ENCODE measurements at places on chromosomes 11 and 22.

DNA sequence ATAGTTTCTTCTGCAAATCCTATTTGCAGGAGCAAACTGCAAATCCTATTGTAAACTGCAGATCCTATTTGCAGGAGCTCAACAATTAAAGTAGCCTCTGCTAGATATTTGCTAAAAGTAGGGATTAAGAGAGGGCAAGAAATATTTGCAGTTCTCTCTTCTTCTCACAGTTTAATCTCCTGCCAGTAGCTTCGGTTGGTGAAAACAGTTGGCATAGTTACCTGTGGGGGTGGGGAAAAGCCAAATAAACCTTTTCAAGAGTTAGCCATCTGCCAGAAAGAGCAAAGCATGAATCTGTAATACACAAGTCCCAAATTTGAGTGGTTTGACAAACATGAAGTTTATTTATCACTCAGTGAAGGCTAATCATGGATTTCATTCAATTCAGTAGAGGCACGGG, 942.5 kb downstream of the JRKL start:
- DNase-seq = no peak

- DNase-seq = no peak
These were observed 20.5 kb upstream of the CELSR1 start for GRCh38 chr22:46557736-46558480.

DNA sequence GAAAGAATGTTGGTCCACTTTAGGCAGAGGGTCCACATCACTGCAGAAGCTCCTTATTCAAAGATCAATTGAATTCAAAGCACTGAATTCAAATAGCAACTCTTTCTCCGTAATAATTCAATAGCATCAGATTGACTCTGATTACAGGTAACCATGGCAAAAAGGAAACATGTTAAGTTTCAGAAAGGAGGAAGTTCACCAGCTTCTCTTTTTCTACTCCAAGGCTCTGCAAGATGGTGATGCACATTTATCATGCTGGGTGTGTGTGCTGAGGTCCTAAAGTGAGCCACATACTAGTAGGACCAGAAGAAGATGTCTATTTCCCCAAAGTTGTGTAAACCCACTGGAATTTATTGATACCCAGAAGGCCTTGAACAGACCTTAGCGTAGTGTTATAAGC, 18.0 kb upstream of the DRD2 start:
- DNase-seq = no peak

- DNase-seq = no peak
These were observed 49.0 kb downstream of the ARHGAP42 start for GRCh38 chr11:100735949-100736675.

GRCh38 chr22:48957311-48957986, 870.2 kb downstream of the BRD1 start:
- DNase-seq = no peak

GRCh38 chr11:129625930-129626329, 189.7 kb upstream of the TMEM45B start:
- no peak for DNase-seq

- DNase-seq = no peak
These were observed 30.5 kb upstream of the CCDC188 start for GRCh38 chr22:20181194-20181883.

DNA sequence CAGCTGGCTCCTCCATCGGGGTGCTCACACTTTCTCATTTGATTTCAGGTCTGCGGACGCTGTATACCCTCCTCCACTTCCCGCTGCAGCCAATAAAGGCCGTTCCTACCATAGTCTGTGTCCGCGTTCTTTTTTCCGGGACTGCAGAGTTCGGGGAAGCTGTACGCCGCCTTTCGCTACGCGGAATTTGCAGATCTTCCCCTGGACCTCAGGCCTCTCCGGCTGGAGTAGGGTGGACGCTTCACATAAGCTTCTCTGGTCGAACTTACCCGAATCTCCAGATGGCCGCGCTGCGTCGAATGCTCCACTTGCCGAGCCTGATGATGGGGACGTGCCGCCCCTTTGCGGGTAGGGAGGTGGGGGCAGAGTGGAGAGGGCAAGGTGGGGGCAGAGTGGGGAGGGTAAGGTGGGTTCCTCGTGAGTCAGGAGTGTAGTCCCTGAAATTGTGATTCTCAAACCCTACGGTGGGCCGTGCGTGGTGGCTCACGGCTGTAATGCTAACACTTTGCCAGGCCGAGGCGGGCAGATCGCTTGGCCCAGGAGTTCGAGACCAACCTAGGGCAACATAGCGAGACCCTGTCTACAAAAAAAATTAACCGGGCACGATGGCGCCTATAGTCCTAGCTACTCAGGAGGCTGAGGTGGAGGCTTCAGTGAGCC, 617 bp downstream of the CSKMT start:
- DNase-seq = peak; percentile 72

GRCh38 chr11:34029176-34029575, 22.4 kb upstream of the CAPRIN1 start:
- DNase-seq = no peak

DNA sequence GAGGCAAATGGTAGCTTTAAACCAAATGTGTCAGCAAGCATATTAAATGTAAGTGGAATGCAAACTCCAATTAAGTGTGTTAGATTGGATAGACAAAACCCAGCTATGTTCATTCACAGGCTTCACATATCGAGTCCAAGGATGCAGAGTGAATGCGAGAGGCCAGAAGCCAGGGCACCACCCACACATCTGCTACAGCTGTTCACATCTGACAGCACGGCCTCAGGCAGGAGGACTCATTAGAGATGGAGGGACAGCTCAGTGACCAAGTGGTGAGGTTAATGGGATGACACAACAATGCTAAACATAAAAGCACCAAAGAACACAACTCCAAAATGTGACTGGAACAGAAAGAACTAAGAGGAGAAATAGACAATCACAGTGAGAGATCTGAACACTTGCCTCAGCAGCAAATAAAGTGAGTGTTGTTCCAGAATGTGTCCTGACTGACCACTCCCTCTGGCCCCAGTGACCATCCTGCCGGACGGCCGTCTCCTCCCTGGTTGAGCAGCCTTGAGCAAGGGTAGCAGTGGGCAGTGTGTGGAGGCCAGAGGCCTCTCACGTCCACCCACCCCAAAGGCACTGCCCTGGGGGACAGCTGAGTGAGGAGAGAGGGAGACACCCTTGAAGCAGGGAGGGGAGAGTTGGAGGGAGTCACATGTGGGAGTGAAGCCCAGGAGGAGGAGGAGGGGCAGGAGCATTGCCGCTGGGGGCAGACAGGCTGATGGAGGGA, 23.8 kb downstream of the ALG12 start:
- no peak for DNase-seq

GRCh38 chr11:27329867-27330632, 33.0 kb downstream of the CCDC34 start:
- DNase-seq = no peak

DNA sequence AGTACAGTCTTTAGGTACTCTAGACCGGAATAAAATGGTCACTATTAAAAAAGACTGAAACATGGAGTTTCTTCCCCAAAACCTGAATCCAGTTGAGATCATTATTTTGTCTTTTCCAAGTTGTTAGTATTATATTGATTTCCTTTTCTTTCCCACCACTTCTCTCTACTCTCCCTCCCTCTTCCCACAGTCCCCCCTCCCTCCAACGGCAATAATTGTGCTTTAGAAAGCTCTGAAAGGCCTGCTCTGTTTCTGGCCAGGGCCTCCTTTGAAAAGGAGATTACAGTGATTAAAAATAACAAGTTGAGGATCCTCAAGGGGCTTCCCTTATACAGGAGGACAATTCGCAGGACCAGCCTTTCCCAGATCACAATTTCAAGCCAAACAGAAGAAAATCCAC, 3.5 kb downstream of the SPON1 start:
- no peak for DNase-seq
